Activated T-cell treated with anti-CD3 and anti-CD28 coated beads, Interleukin-2, amount 50 U/mL, for 24 hours (primary cell): ENCODE measurements at places on chromosomes 1 and 21.

DNA sequence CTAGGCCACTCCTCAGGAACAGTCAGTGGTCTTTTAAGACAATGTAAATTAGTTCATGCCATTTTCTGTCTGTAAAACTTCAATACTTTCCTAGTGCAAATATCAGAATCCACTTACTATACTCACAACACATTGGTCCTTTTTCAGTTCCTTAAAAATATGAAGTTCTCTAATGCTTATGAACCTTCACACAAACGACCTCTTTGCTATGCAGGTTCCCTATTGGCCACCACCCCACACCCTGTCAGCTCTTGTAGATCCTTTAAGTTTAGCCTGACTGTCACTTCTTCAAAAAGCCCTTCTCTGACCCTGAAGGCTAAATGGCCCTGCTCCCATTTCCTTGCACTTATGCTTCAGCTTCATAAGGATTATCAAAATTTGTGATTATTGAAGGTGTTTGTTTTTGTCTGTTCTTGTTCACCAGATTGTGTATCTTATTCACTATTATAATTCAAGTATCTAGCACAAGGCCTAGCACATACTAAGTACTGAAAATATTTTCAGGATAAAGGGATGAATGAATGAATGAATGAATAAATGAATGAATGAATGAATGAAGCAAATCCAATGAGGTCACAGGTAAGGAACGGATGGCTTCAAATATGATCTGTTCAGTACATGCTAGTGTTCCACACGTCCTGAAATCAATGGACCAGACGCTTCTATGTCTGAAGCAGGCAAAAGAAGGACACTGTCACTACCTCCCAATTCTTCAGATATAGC, 373.9 kb downstream of the VAV3 start:
- DNase-seq, result no peak

DNA sequence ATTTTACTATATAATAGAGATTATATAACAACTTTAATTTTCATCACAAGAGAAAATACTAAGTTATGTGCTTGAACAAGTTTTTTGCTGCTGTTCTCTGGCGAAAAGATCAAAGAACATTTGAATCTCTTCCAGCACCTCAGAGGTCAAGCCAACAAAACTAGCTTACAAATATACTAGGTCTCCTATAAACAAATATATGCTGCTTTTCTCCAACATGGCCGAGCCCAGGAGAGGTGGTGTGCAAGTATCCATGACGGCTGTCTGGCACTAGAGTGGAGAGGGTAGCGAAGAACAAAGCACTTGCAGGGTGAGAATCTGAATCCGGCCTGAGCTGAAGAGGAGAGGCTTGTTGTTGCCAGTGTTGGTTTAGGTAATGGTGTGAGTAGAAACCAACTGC, 7.5 kb upstream of the FMO3 start:
- no peak for DNase-seq

DNA sequence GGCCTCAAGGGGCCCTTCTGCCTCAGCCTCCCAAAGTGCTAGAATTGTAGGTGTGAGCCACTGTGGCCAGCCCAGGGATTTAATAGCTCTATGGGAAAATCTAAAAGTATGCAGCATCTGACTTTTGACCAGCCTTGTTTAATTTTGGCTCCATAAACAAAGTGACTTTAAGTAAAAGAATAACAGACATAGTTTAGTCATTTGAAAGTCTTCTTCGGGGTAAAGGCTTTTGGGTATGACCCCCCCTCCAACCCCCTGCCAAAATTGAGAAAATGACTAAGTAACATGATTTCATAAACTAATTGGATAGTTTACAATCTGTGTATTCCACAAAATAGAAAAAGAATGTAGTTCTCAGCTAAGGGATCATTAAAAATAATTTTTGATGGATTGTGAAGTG, 17.0 kb downstream of the GPBP1L1 start:
- no peak for DNase-seq

GRCh38 chr1:50251702-50252101, 143.0 kb downstream of the ELAVL4 start:
- DNase-seq, result no peak

DNA sequence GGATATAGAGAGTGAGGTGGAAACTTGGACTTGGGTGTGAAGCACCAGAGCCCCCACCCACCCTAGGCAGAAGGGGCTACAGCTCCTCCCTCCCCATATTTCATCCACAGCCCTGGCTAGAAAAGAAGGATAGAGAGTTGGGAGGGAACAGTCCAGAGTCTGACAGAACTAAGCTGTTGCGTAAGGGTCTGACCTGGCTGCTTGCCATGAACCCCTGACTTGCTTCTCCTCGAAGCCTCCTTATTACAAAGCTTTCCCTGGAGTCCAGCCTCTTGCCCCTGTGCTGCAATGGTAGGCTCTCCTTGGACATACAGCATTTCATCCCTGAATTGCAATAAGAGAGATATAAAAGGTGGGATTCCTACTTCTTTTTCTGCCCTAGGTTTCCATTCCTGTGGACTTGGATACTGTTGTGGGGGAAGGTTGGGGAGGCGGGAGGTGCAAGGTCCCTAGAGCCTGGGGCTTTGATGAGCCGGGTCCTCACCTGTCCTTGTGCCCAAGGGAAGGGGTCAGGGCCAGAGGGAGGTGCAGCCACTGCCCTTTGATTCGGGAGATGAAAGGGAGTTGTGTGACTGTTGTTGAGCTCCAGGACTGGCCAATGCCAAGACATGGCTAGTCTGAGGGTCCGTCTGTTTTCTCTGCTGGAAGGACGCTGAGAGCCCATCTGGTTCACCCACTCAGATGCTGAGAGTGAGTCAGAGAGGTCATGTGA, 2.7 kb downstream of the RHBG start:
- DNase-seq, result no peak

- DNase-seq, result no peak
These were observed 28.2 kb downstream of the PRDM2 start for GRCh38 chr1:13728091-13728715.

DNA sequence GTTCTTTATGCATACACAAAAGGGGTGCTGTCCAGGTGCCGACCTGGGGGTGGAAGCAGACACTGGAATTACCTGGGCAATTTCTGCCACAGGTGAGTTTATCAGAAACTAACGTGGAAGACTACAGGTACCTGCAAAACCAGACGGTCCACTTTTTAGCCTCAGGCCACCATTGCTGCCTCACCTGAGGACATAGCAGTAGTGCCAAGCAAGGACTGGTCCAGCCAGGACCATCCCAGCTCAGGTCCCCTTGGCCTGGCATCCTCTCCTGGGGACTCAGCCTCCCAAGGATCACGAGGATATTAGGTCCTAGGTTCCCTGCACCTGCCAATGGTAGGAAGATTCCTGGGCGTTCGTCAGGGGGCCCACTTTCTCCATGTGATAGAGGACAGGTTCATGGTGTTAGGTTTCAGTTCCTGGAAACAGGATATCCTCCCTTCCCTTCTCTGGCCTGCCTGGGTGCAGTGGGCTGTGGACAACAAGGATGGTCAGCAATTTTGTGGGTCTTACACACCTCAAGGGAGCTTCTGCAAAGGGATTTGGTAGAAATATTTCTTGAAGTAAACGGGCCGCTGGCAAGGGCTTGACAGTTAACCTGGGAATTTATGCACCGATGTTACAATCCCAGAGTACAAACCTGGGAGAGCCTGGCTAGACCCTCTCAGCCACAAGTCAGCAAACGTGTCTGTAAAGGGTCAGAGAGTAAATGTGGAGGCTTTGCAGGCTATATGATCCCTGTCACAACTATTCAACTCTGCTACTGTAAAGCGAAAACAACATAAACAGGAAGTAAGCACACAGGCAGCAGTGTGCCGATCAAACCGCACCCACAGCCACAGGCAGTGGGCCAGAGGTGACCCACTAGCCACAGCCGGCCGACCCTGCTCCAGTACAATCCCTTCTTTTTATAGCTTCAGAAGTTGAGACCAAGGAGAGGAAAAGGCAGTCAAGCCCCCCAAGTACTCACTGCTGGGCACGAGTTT, 71.4 kb upstream of the RAB4A start:
- DNase-seq, result no peak

GRCh38 chr21:24658026-24658425, 949.3 kb downstream of the MRPL39 start:
- no peak for DNase-seq

- DNase-seq, result no peak
These were observed 7.2 kb upstream of the OLFML2B start for GRCh38 chr1:162030759-162031280.

DNA sequence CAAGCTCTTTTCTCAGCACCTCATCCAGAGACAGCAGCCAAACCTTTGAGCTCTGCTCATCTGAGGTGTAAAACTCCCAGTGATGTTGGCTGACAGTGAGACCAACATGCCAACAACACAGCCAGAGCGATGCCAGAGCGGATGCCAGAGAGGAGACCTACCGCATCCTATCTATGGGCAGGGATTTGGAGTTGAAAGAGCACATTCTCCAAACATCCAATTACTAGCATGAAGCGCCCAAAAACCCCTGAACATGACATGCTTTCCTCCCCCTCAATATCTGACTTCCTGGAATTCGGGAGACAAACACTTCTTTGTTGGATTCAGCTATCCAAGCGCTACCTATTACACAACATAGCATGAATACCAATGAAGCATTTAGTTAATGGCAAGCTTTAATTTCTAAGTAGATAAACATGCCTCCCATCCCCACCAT, 23.1 kb upstream of the PAXBP1 start:
- no peak for DNase-seq

- no peak for DNase-seq
These were observed 187.2 kb downstream of the NFIA start for GRCh38 chr1:61269602-61270001.

- DNase-seq, result no peak
These were observed 227.2 kb downstream of the SLC45A1 start for GRCh38 chr1:8545078-8545477.

DNA sequence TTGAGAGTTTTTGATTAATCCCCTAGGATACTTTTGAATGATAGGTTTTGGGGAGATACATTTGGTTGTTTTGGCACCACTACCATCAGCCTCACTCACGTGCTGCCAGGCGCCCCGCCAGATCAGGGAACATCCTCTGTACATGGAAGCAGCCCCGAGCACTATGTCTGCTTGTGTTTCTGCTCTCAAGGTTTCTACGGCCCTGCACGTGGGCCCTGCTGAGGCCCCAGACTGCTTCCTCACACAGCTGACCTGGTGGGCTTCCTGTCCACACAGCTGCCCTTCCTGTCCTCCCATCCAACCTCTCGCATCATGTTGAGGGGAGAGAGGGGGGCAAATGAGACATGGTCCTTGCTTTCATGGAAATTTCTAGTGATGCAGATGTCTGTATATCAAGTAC, 20.0 kb downstream of the ADARB1 start:
- DNase-seq, result no peak

DNA sequence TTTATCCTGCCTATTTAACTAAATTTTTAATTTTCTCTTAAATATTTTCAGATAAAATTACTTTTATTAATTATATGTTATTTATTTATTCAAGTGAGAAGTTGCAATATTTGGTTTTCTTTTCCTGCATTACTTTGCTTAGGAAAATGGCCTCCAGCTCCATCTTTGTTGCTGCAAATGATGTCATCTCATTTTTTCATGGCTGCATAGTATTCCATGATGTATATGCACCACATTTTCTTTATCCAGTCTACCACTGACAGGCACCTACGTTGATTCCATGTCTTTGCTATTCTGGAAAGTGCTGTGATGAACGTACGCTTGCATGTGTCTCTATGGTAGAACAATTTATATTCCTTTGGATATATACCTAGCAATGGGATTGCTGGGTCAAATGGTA, 186.9 kb upstream of the LYPLAL1 start:
- no peak for DNase-seq

- DNase-seq, result no peak
These were observed 9.8 kb downstream of the EDN2 start for GRCh38 chr1:41474490-41475271.

DNA sequence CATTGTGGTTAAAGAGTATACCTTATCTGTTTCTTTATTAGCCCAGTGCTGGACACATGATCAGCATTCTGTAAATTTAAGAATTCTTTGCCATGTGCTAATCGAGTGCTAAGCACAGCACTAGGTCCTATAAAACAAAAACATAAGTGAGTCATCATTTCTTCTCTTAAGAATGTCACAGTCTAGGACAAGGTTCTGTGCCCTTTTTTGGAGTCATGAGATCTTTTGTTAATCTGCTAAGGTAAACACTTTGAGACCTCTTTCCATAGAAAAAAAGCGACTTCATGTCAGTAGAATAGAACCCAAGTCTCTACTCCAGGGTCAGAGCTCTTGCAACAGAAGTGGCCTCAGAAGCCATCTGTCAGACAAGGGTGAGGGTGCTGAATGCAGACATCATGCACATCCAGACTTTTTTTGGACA, 70.0 kb upstream of the NFIA start:
- no peak for DNase-seq

DNA sequence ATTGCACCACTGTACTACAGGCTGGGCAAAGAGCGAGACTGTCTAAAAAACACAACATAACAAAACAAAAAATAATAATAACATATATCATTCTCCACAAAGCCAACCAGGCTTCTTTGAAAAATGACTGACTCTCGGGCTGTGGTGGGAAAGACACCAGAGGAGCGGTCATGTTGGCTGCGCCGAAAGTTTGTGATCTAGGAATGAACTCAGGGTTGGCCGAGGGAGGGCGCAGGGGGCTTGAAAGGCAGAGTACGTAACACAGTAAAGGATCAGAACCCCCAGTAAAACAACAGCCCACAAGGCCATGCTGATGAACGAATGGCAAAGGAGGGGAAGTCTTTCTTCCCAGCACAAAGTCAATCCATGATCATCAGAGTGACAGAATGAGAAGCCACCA, 4.7 kb downstream of the SLC35E2B start:
- DNase-seq, result no peak

DNA sequence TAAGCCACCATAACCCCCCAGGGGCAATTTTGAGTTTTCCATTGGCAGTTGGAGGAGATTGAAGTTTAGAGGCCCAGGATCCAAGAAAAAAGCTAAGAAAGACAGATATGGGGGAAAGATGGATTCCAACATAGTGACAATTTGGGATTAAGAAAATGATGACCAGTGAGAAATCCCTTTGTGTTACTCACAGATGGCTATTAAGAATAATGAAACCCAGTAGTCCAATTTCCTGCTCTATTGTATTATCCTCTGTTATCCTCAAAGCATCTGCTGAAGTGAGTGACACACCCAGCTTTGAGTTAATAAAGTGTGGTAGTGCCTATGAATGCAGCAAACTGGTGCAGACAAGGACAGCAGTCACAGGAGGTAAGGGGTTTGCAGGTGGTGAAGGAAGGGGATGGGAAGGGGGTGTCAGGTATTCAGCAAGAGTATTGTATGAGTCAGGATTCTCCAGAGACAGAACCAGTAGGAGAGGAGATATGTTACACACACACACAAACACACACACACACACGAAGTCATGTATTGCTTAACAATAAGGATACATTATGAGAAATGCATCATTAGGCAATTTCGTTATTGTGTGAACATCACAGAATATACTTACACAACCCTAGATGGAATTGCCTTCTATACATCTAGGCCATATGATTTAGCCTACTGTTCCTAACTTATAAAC, 112.4 kb upstream of the VANGL1 start:
- DNase-seq, result no peak
